ENCODE measurements at places on chromosomes 1 and 21. TPM values are rescaled to one million over a fixed set of nuclear protein-coding genes. Genes with fewer than 3 reads are reported as not detected.

Gene PDZK1
- 0.23 TPM for total RNA-seq

Gene TMPRSS3
- not detected for total RNA-seq

Gene ASCL5
- total RNA-seq: not detected

Gene GORAB
- 15.8 TPM for total RNA-seq

Gene RUNX3
- total RNA-seq: 39.5 TPM

Gene S100A7
- not detected for total RNA-seq

Gene TMEM269
- total RNA-seq: 0.46 TPM

Gene ALX3
- total RNA-seq: not detected

Gene OBSCN
- 45.2 TPM for total RNA-seq

Gene TMEM52
- total RNA-seq: 2.5 TPM

Gene DIP2A
- total RNA-seq: 52.5 TPM

Gene KRTAP22-2
- total RNA-seq: not detected

Gene RBP7
- total RNA-seq: not detected

Gene DIPK1A
- 26.2 TPM for total RNA-seq

Gene NBL1
- not detected for total RNA-seq

Gene PTCH2
- total RNA-seq: 1.0 TPM

Gene EXTL1
- total RNA-seq: 0.67 TPM

Gene FCER1G
- 0.88 TPM for total RNA-seq

Gene C1QB
- not detected for total RNA-seq

Gene NEGR1
- total RNA-seq: not detected

Gene STYXL2
- total RNA-seq: not detected

Gene GRHL3
- total RNA-seq: 0.35 TPM

Gene ANKRD34A
- total RNA-seq: 4.8 TPM

Gene OR2T33
- not detected for total RNA-seq

Gene PPFIA4
- total RNA-seq: 2.7 TPM

Gene SPOCD1
- 1.1 TPM for total RNA-seq

Gene FCN3
- not detected for total RNA-seq

Gene MAD2L2
- 89.7 TPM for total RNA-seq

Gene GJB3
- not detected for total RNA-seq

Gene SLC2A5
- total RNA-seq: 123 TPM

Gene PADI1
- not detected for total RNA-seq

Gene PTAFR
- total RNA-seq: 24.5 TPM

Gene IGSF3
- total RNA-seq: not detected

Gene OR2C3
- not detected for total RNA-seq

Gene EPHA10
- total RNA-seq: not detected

Gene SOAT1
- total RNA-seq: 34.0 TPM

Gene OR2T29
- total RNA-seq: not detected

Gene IFI6
- total RNA-seq: 6.0 TPM

Gene S100A5
- not detected for total RNA-seq

Gene CLEC20A
- not detected for total RNA-seq

Gene KCNH1
- not detected for total RNA-seq

Gene RAB3B
- not detected for total RNA-seq

Gene NOS1AP
- total RNA-seq: not detected

Gene CRNN
- total RNA-seq: not detected

Gene PLA2G2F
- not detected for total RNA-seq

Measured in OCI-LY7 (cell line).